ENCODE measurements at places on chromosomes 7 and 10. TPM values are rescaled to one million over a fixed set of nuclear protein-coding genes. Genes with fewer than 3 reads are reported as not detected.

DNA sequence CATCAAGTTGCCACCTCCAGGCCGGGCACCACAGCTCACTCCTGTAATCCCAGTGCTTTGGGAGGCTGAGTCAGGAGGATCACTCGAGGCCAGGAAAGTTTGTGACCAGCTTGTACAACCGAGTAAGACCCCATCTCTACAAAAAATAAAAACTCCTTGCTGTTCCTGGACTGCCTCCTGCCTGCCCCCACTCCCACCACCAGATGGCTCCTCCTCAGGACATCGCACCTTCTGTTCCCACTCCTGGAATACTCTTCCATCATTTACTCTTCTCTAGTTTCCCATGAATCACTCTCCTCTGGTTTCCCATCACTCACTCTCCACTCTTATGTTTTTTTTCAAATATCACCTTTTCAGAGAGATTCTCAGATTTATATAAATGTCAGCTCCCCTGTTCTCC, 540.7 kb downstream of the CALN1 start:
- H3K27ac ChIP-seq: no peak overlapping the region
- H3K27me3 ChIP-seq: no peaks in the 10 kb centered on the region
- no peak overlapping the region for H3K4me3 ChIP-seq

GRCh38 chr7:86558680-86559501, 84.8 kb upstream of the GRM3 start:
- H3K4me1 ChIP-seq: no peaks in the 10 kb centered on the region
- H3K36me3 ChIP-seq: no peaks in the 10 kb centered on the region
- DNase-seq: no peak

DNA sequence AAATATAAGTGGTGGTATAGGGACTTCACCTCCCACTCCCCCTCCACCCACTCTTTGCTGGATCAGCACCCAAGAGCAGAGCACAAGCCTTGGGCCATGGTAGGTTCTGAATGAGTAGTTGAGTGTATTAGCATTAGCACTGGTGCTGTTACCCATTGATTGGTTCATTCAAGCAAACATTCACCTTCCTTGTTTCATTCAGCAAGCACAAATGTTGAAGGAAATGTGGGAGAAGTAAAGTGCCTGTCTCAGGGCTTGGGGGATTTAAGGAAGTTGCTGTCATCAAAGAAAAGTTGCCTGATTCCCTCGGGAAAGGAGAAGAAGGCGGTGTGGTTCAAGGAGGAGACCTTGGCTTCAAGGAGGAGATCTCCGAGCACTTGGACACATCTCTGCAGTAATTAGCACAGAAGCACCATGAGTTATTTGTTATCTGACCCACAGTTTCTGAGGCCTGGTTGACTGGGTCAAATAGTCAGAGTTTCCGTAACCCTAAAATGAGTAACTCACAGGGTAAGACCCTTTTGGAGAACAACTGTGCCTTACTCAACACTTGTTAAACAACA, 17.3 kb downstream of the IL2RA start:
- H3K4me1 ChIP-seq: no peaks in the 10 kb centered on the region
- H3K27me3 ChIP-seq: no peaks in the 10 kb centered on the region
- DNase-seq: no peak
- H3K36me3 ChIP-seq: no peaks in the 10 kb centered on the region
- H3K4me3 ChIP-seq: no peak overlapping the region
- no peak overlapping the region for H3K27ac ChIP-seq

The EPO gene
- total RNA-seq: 19.2 TPM

The ASB13 gene
- total RNA-seq: 87.6 TPM

DNA sequence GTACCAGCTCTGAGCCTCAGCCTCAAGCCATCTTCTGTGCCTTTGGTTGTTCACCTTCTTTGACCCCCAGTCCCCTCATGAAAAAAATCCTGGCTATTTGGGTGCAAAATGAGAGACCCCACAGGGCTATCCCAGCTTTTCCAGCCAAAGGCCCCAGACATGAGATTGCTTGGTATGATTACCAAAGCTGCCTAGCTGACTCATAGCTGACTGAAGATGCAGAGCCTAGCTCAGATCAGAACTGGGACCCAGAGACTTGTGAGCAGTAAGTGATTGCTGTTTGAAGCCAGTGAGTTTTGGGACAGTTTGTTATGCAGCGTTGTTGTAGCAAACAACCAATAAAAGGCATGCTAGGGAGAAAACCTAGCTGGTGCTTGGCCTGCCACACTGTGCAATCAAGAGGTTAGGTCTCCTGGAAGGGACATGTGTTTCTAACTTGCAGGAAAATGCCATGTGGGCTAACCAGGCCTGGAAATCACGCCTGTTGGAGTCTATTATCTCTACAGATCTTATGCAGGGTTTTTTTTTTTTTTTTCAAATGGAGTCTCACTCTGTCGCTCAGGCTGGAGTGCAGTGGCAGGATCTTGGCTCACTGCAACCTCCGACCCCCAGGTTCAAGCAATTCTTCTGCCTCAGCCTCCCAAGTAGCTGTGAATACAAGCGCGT, 48.0 kb upstream of the DAGLB start:
- H3K4me3 ChIP-seq: no peak overlapping the region
- H3K27me3 ChIP-seq: no peaks in the 10 kb centered on the region
- DNase-seq: no peak
- H3K4me1 ChIP-seq: no peaks in the 10 kb centered on the region

GRCh38 chr10:69684020-69684980, 54.3 kb downstream of the FAM241B start:
- peaks cover 21% of the 10 kb centered on the region for H3K4me1 ChIP-seq
- no peaks in the 10 kb centered on the region for H3K27me3 ChIP-seq
- no peaks in the 10 kb centered on the region for H3K36me3 ChIP-seq
- peak overlapping the region; percentile 42 for H3K4me3 ChIP-seq

- no peak overlapping the region for H3K4me3 ChIP-seq
- H3K4me1 ChIP-seq: no peaks in the 10 kb centered on the region
- no peak for DNase-seq
These were observed 7.7 kb downstream of the HDAC9 start for GRCh38 chr7:18503126-18503866.

DNA sequence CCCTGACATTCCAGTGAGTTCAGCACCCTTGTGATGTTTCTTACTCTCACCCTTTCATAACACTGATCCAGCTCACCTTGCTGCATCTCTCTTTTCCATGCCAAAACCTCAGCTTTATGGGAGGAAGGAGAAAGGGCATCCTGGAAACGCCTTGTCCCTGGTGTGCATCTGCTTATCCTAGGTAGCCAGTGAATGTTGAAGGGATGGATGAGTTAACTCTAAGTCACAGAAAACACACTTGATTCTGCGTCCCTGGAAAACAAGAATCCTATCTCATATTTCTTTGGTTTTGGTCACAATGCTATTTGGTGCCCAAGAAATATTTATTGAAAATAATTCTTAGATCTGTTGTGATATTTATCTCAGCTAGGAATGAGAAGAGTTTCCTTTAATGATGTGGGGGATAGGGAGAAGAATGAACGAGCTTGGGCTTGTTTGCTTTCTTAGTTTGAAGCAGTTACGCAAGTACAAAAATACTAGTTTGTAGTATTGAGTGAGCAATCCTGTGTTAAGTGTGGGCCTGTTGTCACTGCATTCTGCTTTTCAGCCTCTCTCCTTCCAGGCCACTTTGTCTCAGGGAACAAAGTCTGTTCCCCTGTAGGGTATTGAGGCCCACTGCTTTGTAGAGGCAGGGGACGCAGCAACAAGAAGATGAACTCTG, 126.5 kb downstream of the ARID5B start:
- H3K27ac ChIP-seq: no peak overlapping the region
- no peaks in the 10 kb centered on the region for H3K36me3 ChIP-seq
- no peak for DNase-seq
- no peaks in the 10 kb centered on the region for H3K27me3 ChIP-seq

GRCh38 chr10:71089162-71089561, 123.2 kb upstream of the UNC5B start:
- H3K36me3 ChIP-seq: no peaks in the 10 kb centered on the region
- H3K27me3 ChIP-seq: no peaks in the 10 kb centered on the region
- H3K27ac ChIP-seq: no peak overlapping the region
- H3K4me1 ChIP-seq: no peaks in the 10 kb centered on the region

- H3K27me3 ChIP-seq: no peaks in the 10 kb centered on the region
- H3K4me3 ChIP-seq: peak overlapping the region; percentile 81
- peak overlapping the region; percentile 94 for H3K27ac ChIP-seq
- DNase-seq: no peak
These were observed 700 bp downstream of the GSAP start for GRCh38 chr7:77415476-77415822.

GRCh38 chr10:132873395-132873794, 69.0 kb downstream of the CFAP46 start:
- H3K4me1 ChIP-seq: no peaks in the 10 kb centered on the region
- DNase-seq: peak; percentile 19
- no peaks in the 10 kb centered on the region for H3K36me3 ChIP-seq
- H3K4me3 ChIP-seq: no peak overlapping the region
- H3K27ac ChIP-seq: no peak overlapping the region
